SW 1271 (cell line): ENCODE measurements at places on chromosomes 3 and 15.
A peak's percentile ranks its signal among the peaks of the same experiment; 100 is the strongest.

GRCh38 chr15:85583923-85584390 is 203.6 kb downstream of the AKAP13 start:
- no peak for DNase-seq

GRCh38 chr3:183210341-183210740 is 42.7 kb upstream of the B3GNT5 start:
- no peak for DNase-seq

- DNase-seq = no peak
Observed at GRCh38 chr3:12655701-12656100, 8.2 kb downstream of the RAF1 start.

DNA sequence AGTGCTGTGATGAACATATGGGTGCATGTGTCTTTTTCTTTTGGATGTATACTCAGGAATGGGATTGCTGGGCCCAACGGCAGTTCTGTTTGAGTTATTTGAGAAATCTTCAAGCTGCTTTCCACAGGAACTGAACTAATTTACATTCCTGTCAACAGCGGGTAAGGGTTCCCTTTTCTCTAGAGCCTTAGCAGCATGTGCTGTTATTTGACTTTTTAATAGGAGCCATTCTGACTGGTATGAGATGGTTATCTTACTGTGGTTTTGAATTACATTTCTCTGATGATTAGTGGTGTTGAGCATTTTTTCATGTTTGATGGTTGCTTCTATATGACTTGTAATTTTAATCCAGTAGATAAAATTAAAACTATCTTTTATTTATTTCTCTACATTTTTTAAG is 1168.6 kb upstream of the ALCAM start:
- DNase-seq = no peak

- peak; percentile 39 for DNase-seq
Observed at GRCh38 chr3:186746008-186746407, 28.8 kb downstream of the KNG1 start.

GRCh38 chr3:128875556-128876120 is 3.8 kb upstream of the ACAD9 start:
- DNase-seq = no peak

GRCh38 chr3:23867838-23868237 is 49.0 kb downstream of the NKIRAS1 start:
- no peak for DNase-seq

DNA sequence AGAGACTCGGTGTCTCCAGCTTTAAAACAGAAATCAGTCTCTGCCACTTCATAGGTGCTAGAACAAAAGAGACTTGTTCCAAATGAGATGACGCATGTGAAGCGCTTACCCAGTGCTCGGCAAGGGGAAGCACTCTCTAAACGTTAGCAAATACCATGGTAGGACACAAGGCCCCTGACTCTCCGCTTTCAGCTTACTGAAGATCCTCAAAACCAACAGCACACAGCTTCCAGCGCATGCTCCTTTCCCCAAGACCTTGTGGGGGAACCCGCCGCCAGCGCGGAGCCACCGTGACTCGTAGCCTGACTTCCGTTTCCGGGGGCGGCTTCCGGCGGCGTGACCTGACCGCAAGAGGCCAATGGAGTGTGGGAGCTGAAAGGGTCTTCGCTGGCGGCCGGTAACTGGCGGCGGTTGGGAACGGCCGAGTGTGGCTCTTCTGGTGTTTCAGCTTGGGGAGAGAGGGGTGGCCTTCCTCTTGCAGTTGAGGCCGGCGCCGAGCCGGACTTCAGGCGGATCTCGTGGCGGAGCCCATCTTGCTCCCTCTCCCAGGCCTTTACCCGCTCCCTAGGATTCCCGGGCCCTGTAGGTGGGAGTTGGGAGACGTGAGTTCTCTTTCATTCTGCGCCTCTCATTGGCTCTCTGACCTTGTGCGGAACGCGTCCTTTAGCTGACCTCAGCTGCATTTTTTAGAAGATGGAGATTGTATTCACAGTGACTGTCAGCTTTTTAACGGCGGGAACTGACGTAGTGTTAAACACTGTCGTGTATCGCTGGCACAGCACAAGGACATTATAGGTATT is at the start of gene THUMPD3:
Gene THUMPD3 (plus strand): TSS at position 324 of the 800 bp plus-strand sequence. CDS start 2,015 bp downstream, outside the sequence.
- DNase-seq = peak; percentile 92

DNA sequence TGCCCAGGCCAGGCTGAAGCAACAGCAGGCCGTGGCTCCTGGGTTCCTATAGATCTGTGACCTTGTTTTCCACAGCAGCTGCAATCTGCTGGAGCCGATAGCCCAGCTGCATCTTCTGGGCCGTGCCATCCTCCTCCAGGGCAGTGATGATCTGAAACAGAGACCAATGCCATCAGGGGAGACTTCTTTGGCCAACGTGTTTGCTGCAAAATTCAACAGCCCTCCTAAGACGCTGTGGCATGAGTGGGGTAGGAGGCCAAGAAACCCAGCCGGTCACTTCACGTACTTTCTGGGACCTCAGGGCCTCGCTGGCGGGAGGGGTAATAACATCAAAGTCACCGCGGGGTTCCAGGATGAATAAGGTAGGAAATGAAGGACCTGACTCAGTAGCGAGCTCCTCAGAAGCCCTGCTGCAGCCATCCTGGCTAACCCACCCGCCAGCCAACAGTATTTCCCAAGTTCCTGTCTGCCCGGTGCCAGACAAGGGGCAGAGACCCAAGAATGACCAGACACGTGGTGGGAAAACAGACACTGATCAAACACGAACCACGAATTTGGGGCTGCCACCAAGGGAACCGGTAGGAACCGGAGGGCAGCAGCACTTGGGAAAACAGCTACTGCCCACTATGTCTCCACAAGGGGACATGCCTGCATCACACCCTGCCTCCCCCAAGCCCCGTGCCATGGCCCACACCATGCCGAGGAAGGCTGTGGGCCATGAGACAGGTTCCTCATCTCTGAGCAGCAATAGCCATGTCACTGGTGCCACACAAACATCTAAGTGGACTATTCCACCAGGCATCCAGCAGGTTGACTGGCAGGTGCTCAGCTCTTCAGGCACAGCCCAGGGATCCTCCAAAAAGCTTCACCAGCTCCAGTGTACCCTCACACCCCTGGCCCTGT is 25.2 kb downstream of the PLXNB1 start:
- no peak for DNase-seq

DNA sequence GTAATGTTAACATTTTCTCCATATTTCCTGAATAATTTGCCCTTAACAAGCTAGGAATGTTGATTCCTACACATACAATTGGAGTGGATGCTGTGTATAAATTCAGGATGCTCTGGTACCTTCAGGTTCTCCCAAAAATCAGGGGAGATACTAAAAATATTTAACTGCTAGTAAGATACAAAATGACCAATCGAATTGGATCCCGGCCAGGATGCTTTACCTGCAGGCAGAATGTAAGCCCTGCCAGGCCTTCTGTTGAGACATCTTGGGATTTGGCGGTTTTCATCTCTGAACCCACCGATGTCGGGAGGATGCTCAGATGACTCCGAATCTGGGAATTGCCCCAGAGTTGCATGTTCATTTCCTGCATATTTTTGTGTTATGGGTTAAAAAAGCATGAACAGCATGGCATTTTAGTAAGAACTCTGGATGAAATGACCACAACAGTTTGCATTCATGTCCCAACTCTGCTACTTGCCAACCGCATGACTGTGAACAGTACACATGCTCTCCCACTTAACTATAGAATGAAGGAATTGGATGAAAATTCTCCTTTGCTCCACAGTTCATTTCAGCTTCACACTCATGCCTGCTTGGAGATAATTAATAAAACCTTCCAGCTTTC is 241.4 kb upstream of the TBL1XR1 start:
- DNase-seq = no peak

DNA sequence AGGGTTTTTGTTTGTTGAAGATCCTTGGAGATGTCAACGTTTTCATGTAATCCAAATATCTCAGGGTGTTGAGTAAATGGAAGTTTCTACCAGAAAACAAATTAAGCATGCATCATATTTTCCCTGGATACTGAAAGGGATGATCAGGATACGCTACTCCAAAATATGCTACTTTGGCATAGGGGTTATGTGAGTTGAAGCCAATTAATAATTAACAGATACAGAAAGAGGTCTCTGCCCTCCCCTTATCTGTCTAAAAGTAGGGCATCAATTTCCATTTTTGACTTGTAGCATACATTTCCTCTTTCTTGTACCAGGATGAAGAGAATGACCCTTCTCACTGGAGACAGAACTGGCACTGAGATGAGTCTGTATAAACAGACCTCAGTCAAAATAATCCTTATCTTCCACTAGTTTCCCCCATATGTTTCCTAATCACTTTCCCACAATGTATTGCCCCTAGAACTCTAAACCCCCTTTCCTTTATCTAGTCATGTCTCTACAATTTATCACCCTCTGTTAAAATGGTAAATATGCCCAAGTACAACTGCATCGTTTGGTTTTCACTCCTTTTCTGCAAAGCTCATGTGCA is 17.4 kb upstream of the ASB14 start:
- no peak for DNase-seq
